ELR (cell line): ENCODE measurements at places on chromosomes 16 and 17.

GRCh38 chr16:69417520-69418199 is 6.8 kb upstream of the CYB5B start:
- DNase-seq: peak; percentile 72

GRCh38 chr16:24507959-24508480 is 31.3 kb upstream of the RBBP6 start:
- DNase-seq: no peak

- DNase-seq: no peak
Measured at GRCh38 chr17:80970762-80971703, 20.6 kb upstream of the CHMP6 start.

DNA sequence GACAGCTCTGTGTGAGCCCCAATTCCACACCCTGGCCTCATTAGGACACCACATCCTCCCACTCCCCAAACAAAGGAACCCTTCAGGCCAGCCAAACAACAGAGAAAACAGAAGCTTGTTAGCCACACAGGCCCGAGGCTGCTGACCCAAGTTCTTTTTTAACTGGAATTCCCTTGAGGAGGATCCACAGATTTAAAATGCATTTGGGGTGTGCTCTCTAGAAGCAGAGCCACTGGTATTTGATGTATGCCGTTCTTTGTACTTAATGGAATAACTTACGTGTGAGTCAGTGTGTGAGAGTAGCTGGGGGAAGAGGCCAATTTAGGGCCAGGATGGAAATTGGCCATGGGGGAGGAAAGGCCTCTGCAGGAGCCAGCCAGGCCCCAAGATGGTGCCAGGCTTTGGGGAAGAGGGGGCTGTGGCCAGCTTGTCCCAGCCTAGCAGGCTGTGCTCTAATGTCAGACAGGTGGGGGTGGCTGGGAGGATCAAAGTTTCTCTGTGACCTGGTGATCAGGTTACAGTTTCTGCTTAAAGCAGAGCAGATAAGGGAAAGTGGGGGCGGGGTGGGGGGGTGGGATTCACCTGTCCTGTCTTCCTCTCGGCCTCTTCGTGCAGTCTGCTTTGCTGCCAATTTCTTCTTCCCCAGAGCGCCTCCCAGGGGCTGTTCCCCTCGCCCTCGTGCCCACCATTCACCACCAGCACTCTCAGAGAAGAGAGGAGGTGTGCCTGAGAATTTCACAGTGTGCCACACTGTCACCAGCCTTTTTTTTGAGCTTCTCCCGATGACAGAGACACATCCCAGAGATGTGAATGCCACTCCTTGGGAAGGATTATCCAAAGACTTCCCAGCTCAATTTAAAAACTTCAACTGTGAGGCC is 50.8 kb downstream of the TOM1L2 start:
- peak; percentile 95 for DNase-seq

DNA sequence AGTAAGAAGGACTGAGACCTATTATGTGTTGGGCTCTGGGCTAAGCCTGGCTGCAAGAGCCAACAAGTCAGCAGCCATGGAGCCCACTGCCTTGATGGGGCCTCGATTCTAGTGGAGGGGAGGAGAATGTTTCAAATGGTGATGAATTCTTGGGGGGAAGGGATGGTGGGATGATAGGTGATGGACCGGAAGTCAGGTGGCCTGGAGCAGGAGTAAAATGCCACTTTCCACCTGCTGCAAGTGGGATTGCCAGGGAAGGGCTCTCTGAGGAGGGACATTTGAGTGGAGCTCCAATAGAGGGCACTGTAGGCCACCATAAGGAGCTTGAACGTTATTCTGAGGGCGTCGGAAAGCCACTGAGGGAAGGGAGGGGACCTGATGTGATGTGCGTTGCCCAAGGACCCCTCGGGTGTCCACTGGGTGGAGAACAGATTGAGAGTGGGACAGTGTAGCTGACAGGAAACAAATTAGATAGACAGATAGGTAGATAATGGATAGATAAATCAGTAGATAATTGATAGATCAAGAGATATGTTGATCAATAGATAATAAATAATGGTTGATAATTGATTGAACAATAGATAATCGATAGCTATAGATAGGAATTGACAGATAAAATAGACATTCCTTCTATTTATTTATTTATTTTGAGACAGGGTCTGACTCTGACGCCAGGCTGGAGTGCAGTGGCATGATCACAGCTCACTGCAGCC is 18.2 kb upstream of the NXPH3 start:
- DNase-seq: peak; percentile 80

DNA sequence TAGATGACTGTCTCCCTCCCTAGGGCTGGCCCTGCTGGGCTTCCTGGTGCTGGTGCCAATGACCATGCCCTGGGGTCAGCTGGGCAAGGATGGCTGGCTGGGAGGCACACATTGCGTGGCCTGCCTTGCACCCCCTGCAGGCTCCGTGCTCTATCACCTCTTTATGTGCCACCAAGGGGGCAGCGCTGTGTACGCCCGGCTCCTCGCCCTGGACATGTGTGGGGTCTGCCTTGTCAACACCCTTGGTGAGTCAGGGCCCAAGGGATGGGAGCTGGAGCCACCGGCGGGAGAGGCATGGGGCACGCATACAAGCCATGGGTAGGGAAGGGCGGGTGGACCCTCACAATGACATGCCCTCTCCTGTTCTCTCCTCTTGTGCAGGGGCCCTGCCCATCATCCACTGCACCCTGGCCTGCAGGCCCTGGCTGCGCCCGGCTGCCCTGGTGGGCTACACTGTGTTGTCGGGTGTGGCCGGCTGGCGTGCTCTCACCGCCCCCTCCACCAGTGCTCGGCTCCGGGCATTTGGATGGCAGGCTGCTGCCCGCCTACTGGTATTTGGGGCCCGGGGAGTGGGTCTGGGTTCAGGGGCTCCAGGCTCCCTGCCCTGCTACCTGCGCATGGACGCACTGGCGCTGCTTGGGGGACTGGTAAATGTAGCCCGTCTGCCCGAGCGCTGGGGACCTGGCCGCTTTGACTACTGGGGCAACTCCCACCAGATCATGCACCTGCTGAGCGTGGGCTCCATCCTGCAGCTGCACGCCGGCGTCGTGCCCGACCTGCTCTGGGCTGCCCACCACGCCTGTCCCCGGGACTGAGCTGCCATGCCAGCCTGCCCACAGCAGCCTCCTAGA is 2.2 kb downstream of the PAQR4 start:
- DNase-seq: no peak

GRCh38 chr16:31242206-31242605 is 17.6 kb upstream of the ITGAM start:
- no peak for DNase-seq

DNA sequence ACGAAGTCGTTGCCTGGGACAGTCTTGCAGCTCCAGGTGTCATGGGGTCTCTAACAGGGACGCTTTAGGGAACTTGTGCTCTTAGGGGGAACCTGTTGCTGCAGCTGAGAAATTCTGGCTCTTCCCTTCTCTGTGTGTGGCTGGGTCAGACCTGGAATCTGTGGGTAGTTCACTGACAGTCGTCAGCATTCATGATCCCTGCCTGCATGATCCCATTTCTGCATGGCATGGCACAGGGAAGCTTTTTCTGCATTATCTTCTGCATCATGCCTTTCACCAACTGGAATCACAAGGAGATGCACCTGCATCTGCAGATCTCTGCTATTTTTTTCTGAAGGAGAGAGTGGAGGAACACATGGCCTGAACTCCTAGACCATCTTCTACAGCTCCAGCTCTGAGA is 85.6 kb downstream of the SOX9 start:
- DNase-seq: no peak

GRCh38 chr17:81291662-81292061 is 3.4 kb downstream of the SLC38A10 start:
- peak; percentile 58 for DNase-seq

DNA sequence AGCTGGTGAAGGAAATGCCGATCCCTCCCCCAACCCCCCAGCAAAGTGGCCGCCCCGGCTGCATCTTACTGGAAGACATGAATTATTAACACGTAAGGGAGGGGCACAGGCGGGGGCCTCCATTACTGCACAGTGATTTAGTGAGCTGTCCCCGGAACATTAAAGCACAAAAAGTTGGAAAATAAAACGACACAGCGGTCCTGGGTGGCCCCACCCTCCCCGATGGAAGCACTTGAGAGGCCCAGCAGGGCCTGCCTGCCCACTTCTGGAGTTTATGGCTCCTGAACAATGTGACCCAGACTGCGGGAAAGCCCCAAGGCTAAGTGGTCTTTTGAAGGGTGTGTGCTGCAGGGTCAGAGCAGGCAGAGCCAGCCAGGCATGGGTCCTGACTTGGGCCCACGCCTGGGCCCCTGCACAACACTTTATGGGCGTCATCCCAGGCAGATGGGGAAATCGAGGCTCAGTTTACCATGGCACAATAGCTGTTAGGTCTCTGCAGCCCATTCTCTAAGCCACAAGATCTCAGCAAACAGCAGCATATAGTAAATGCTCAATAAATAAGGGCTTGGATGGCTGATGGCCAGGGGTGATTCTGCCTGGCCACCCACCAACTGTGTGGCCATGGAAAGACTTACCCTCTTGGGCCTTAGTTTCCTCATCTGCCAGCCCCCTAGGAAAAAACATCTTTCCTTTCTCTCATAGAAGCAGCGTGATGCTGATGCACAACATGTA is 22.8 kb downstream of the CCDC102A start:
- no peak for DNase-seq

- DNase-seq: no peak
Measured at GRCh38 chr17:30133197-30133596, 16.6 kb downstream of the NSRP1 start.

- DNase-seq: no peak
Measured at GRCh38 chr16:52280086-52280485, 266.9 kb downstream of the TOX3 start.

- DNase-seq: no peak
Measured at GRCh38 chr17:29980261-29980660, 38.8 kb downstream of the EFCAB5 start.

GRCh38 chr17:6435968-6436367 is 1.0 kb upstream of the AIPL1 start:
- peak; percentile 79 for DNase-seq

- DNase-seq: no peak
Measured at GRCh38 chr17:78736526-78737079, 45.5 kb downstream of the CYTH1 start.

GRCh38 chr16:88373927-88374492 is 8.7 kb upstream of the ZNF469 start:
- no peak for DNase-seq

- no peak for DNase-seq
Measured at GRCh38 chr17:67211742-67212141, 33.3 kb downstream of the HELZ start.

- DNase-seq: no peak
Measured at GRCh38 chr16:86395477-86395876, 114.8 kb upstream of the FOXF1 start.
